ENCODE measurements at places on chromosomes 3 and 15.
A peak's percentile ranks its signal among the peaks of the same experiment; 100 is the strongest.

DNA sequence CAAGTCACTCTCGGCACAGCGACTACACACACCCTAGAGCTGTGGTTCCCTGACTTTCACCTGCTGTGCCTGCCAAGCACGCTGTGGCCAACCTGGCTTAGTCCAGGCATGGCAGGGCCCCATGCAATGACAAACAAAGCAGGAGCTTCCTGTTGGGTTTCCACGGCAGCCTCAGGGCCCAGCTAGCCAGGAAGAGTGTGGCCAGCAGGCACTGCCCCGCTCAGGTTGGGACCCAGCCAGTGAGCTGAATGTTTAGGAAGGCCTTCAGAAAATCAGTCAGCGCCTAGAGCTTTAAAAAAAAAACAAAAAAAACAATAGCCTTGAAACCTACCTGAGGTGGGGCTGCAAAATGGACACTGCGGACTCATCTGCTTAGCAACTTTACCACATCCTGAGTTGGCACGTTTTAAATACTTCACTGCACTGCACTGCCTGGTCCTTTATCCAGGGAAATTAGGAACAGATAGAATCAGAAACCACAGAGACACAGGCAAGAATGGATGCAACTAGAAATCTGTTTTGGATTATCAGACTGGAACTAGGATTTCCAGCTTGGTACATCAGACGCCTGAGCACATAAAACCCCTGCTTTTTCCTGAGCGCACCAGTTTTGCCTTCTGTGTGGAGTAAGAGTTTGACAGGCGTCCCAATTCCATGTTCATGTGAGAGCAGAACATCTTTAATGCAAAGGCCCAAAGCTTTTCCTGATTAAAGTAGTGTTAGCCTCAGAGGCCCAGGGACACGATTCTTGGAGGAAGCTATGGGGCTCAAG, 36.2 kb upstream of the LDHAL6B start:
- no peak for DNase-seq

DNA sequence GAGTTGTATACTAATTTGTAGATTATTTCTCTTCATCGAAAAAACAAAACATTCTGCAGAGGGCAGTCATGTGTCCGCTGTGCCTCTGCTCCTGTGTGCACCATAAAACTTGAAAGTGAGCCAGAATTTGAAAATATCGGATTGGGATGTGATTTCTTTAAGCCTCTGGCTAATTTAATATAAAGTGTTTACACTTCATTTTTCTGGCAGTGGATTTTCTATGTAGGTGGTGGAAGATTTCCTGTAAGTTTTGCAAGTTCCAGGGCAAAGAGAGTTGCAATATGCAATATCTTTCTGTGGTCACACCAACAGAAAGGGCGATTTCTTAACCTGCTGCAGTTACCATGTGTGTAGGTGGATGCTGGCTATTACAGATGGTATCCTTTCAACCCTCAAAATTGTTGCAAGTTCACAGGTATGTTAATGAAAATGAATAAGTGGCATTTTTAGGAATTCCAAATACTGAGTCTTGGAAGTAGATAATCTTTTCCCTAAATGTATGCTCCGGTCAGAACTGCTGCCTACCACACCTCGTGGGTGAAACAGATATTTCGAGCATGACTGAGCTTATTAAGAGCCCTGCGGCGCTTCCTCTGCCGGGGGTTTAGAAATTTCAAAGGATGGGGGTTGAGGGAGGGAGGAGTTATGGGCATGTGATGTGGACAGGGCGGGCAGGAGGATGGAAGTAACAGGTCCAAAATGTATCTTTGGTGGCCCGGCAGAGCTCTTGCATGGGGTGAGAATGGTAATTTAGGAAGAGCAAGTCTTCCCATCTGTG, 134.0 kb downstream of the PGPEP1L start:
- DNase-seq = no peak

DNA sequence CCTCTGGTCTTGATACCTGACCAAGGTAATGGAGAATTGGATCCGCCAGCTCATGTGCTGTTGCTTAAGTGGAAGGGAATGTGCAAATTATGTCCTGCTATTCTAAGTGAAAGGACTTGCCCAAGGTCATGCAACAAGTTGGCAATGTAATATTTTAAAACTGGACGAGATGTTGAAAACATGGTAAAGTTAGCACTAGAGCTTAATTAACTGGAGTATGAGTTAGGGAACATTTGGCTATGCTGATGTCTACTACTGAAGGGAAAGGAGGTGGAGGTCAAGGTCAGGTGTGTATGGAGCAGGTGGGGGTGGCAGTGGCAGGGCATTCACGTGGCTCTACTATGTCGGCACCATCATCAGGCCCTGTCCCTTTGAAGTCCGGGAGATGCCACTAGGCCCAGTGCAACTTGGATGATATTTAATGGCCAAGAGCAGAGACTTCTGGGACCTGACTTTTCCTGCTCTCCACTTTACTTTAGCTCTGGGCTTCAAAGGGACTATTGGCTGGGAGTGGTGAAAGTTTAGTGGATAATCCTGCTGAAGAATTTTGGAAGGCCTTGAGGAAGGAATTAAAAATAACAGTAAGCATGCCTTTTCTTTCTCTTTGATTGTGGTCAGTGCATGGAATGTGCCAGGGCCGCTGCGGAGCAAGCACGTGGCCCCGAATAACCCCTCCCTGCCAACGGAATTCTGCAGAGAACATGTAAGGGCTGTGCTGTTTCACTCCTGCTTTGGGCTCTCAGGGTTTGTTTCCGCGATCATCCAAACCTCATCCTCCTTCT, 14.9 kb downstream of the SMAD3 start:
- DNase-seq = no peak

DNA sequence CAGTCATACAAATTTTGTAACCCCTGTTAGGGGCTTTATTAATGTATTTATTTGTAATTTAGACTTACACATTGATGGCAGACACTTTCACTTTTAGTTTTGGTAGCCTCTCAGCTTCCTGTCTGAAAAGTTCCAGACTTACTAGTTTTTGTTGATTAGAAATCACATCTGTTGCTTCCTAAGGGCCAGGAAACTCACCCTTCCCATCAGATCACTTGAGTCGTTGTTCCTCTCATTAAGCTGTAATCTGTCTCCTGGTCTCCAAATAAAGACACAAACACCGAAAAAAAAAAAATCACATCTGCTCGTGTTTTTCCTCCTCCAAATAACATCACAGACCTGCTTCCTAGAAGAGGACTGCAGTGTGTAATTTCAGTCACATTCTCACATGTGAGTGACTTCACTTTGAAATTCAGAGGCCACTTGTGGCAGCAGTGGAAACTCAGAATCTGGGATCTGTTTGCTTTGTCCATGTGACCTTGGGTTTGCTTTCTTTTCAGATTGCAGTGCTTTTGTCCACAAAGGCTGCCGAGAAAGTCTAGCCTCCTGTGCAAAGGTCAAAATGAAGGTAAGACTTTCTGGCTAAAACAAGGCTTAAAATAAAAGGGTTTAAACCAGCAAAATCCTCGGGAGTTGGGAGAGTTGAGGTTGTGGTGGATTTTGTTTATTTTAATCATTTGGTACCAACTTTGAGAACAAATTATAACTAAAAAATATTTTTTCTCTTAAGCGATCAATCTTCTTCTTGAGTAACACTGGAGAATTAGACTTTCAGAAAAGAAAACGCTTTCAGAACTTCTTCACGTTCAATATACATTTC, 87.0 kb downstream of the KLHL25 start:
- DNase-seq = no peak

DNA sequence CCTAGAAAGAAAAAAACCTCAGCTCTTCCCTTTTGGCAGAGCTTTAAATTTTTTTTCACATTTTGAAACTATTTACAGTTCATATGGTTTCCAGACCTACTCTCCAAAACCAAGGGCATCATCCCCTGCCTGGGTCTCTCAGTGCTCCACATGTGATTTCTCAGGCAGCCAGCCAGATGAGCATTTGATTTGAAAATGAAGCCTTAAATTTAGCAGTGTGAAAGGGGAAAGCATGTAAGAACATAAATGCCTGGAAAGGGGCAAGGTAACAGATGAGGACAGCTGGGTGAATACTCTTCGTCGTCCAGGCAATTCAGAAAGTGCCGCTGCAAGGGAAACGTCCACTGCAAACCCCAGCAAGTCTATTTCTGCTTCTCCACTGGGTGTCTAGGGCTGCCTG, 94.8 kb downstream of the ATP8B4 start:
- no peak for DNase-seq

GRCh38 chr15:57305009-57305408, 71.3 kb upstream of the CGNL1 start:
- no peak for DNase-seq

DNA sequence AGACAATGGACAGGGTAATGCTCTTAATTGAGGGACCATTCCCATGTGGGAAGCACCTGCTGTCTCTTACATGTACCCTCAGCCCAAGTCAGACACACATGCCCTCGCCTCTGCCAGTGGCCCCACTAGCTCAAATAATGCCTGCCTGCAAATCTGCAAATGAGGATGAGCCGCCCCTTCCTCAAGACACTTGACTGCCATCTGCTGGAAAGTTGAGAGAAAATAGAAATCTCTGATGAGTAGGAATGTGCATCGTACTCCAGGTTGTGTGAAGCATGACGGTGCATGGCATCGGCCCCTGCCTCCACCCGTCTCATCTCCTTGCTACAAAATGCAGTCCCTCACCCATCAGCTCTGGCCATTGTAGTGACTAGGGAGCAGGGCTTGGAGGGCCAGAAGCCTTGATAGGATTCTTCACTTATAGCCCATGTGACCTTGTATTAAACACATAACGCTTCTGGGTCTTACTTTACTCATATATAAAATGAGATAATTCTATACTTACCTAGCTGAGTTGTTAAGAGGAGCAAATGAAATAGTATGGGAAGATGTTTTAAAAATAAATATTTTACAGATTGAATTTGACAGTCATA, 6.3 kb upstream of the SCN5A start:
- peak; percentile 6 for DNase-seq

- DNase-seq = no peak
Measured at GRCh38 chr3:42434777-42435380, 24.5 kb upstream of the LYZL4 start.

- peak; percentile 4 for DNase-seq
Measured at GRCh38 chr3:21273259-21274025, 477.6 kb downstream of the ZNF385D start.

All from NCI-H1436 (cell line).